Stimulated activated CD8-positive, alpha-beta memory T cell treated with anti-CD3 and anti-CD28 coated beads, Interleukin-4, amount 100 ng/mL, for 1 hour (primary cell): ENCODE measurements at places on chromosomes 4 and X.

DNA sequence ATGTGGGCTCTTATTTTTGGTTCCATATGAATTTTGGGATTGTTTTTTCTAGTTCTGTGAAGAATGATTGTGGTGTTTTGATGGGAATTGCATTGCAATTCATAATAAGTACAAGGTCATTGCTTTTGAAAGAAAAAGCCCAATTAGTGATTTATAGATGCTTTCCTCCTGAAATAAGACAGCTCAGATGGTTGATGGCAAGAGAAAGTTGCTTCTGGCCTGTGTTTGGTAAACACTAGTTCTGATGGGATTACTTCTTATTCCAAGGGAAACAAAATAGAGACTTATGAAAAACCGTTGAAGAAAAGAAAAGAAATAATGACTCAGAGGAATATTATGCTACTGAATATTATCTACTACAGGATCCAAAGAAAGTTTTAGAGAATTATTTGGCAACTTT lies 144.9 kb downstream of the SPANXA1 start:
- no peak for DNase-seq

GRCh38 chr4:47000406-47000805 lies 7.0 kb upstream of the GABRA4 start:
- DNase-seq, result no peak

DNA sequence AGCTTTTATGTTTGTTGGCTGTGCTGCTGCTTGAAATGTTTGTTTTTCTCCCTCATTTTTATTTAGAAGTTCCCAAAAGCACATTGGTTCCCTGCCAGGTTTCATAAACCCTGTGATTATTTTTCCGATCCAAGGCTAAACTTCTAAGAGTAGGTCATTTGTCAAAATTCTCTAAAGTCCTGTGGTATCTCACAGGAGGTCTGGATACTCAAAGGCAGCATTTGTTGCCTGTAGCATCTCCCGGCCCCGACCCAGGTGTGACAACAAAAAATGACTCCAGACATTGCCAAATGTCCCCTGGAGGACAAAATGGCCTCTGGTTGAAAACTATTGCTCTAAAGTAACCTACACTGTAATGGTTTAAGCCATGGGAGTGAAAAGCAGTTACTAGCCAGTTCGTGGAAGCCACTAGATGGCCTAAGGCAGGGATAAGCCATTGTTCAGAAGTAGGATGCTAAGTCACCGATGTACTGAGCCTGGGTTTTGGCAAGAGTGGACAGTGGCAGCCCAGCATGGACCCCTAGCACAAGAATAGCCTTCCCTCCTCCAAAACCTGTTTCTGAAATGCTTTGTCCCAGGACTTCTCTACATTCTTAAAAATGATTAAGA lies 256.1 kb downstream of the THOC2 start:
- no peak for DNase-seq

DNA sequence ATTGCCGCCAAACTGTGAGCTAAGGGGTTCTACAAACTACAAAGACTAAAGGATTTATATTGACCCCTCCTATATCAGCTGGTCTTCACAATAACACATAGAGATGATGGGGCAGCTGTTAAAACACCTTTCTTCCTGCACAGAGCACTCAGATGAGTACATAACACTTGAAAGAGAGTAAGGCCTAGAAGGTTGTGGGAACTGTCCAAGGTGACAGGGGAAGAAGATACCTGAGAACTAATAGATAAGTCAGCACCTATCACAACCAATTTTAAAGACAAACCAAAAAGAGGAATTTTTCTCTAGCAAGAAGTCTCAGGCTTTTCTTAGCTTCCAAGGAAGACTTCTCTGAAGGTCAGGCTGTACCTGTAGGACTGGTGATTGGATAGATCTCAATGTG lies 19.1 kb upstream of the CXCL6 start:
- DNase-seq, result no peak

DNA sequence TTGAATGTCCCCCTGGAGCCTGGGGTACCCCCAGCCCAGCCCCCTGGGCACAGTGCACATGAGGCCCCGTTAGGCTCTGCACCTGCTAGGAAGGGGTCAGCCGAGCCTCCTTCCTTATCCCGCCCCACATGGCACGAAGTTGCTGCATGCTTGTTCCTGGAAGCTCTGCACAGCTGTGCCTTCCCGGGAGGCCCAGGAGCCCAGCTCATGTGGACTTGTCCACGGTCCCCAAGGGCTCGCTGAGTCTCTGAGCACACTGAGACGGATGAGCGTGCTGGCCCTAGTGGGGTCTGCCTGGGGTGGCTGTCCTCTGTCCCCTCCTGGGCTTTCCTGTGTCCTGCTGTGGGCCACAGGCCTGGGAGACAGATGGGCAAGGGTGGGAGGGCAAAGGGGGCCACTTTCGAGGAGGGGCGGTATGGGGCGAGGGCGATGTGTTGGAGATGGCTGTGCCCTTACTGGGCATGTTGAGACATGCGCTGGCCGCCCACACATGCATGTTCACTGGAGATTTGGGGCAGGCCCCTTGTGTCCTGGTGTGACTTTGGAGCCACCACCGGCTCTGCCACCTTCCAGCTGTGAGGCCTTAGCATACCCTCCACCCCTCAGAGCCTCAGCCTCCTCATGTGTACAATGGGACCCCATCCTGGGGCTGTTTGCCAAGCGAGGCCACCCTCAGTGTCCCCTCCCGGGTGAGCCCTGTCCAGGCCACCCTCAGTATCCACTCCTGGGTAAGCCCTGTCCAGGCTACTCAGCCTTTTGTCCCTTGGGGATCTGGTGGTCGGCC lies 237.6 kb downstream of the AFAP1 start:
- no peak for DNase-seq

- DNase-seq, result no peak
Observed at GRCh38 chr4:155570661-155571060, 96.0 kb upstream of the GUCY1A1 start.

DNA sequence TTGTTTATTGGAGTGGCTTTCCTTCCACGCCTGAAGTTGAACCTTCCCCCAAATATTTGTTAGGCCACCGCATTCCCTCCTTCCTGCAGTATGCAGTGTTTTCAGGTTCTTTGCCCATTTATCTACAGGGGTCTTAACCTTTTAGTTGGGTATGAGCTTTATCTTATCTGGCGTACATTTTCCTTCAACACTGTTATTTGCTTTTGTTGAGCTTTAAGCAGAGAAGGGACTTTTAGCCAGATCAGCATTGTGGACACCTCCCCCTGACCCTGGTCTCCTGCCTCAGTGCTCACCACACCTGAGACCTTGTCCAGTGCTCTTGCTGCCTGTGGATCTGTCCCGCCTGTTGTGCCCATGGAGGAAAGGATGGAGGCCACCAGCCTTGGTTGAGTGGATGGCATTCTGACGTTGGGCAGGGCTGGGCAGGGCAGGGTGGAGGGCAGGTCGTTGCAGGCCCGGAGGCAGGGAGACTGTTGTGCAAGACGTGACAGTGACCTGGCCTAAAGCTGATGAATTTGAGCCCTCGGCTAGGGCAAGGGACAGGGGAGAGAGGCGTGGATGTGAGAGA lies 998 bp upstream of the DUSP9 start:
- no peak for DNase-seq

- DNase-seq, result no peak
Observed at GRCh38 chrX:150159537-150159936, 203.6 kb upstream of the MAMLD1 start.

DNA sequence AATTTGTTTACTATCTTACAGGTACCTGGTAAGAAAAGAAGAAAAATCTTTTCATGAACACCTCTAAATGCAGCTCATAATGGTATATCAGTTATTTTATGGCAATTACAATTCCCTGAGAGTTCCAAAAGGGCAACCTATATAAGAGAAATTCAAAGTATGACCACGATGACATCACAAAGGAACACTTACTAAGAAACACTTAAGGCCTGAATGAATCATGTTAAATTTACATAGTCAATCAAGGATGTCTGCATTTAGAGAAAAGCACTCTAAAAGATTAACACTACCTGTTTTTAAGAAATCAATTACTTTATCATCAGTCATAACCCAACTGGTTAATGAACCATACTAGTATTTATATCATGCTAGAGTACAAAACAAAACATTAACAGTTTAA lies 63.9 kb downstream of the LCORL start:
- DNase-seq, result no peak

DNA sequence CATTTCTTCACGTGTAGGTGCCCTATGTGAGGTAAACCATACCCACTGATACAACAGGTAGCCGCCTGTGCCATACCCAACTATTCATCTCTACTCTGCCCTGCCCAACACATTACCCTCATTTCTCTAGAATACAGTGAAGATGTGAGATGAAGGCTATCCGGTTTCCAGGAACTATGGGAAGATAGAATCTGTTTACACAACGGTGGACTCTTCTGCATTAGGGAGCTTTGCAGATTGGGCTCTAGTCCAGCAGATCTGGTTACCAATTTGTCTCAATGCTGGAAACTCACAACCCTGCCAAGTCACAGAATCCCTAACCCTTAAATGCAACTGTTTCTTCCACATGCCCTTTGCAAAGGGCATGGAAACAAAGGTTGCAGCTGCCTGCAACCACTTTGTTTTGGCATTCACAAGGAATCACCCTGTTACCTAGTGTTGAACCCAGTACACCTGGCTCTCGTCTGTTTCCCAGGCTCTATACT lies 6.4 kb upstream of the SLAIN2 start:
- no peak for DNase-seq

DNA sequence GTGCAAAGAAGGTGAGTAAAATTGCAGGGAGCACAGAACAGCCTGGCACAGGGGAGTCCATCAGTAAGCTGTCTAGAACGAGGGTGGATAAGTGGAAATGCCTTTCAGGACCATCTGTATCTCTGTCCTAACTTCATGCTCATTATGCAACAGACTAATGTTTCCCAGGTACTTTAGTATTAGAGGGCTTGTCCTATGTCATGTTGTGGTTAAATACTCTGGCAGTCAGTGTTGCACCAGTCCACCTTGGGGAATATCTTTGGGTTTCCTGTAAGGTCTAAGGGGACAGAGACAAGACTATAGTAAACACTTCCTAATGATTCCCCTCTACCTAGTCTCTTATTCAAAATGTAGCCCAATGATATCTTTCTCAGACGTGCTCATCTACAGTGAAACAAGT lies 21.3 kb downstream of the NOCT start:
- DNase-seq, result no peak

DNA sequence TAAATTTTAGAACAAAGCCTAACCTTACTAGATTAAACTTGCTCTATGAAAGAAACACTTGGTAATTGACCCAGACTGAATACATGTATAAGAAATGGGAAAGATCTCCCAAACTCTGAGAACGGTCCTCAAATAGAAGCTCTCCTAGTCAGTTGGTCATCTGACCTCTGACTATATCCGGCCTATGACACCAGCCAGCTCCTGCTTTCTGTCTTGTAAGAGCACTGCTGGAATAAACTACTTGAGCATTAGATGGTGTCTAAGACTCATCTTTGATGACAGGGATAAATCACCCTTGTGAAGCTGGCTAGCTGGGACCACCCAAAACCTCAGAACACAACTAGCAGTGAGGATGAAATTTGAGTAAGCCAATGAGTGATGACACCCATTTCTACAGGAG lies 24.2 kb downstream of the LRIT3 start:
- DNase-seq, result no peak

DNA sequence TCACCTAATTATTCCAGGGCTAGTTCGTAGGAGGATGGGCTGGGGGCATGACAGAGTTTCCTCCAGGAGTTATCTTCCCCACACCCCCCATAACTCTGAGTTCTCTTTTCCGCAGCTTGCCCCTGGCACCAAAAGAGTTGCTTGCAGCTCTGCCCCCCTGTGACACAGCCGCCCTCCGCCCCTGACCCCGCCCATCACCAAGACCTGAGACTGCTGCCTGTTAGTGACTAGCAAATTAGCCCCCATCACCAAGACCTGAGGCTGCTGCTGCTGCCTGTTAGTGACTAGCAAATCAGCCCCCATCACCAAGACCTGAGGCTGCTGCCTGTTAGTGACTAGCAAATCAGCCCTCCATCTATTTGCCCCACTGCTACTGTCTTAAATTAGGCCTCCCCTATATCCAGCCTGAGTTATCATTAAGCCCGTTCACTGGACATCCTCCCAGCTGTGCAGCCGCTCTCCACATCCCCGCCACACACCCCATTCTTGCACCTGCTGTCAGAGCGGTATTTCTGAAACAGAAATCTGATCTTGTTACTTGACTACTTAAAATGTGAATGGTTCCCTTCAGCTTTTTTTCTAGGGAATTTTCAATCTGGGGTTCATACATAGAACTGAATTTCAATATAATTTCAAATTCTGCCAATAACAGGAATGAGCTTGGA lies 1.5 kb upstream of the PAPSS1 start:
- no peak for DNase-seq

DNA sequence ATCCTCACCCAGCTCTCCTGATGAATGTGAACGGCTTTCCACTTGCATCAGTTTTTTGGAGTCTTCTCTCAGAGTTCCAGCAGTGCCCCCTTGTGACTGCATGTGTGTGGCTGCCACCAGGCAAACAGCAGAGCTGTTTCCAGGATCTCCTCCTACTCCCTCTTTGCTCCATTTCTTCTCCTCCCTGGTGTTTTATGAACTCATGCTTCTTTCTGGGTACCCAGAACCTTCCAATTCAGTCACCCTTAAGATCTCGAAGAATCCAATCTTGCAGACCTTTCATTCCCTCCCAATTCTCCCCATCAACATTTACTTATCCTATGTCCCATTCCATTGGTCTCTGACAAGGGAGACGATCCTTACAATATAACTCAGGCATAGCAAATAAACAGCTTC lies 6.8 kb upstream of the TCEANC start:
- DNase-seq, result no peak
